ENCODE measurements at places on chromosomes 7 and 10. TPM values are rescaled to one million over a fixed set of nuclear protein-coding genes. Genes with fewer than 3 reads are reported as not detected.

INHBA gene
- total RNA-seq = 51.4 TPM

FAM241B gene
- 20.9 TPM for total RNA-seq

NOLC1 gene
- 65.5 TPM for total RNA-seq

PRKG1 gene
- total RNA-seq = 37.0 TPM

SNCG gene
- 92.0 TPM for total RNA-seq

- H3K27ac ChIP-seq = peak overlapping the region; percentile 67
- peaks cover 62% of the 10 kb centered on the region for H3K4me1 ChIP-seq
- no peak for DNase-seq
- no peaks in the 10 kb centered on the region for H3K36me3 ChIP-seq
- H3K27me3 ChIP-seq = no peaks in the 10 kb centered on the region
- no peak overlapping the region for H3K4me3 ChIP-seq
Observed at GRCh38 chr7:2803755-2804154, 40.4 kb downstream of the GNA12 start.

- H3K4me1 ChIP-seq = peaks cover 19% of the 10 kb centered on the region
- no peak for DNase-seq
- H3K4me3 ChIP-seq = no peak overlapping the region
- no peaks in the 10 kb centered on the region for H3K36me3 ChIP-seq
- peak overlapping the region; percentile 0 for H3K27ac ChIP-seq
Observed at GRCh38 chr10:48389846-48390557, 83.5 kb downstream of the MAPK8 start.

DNA sequence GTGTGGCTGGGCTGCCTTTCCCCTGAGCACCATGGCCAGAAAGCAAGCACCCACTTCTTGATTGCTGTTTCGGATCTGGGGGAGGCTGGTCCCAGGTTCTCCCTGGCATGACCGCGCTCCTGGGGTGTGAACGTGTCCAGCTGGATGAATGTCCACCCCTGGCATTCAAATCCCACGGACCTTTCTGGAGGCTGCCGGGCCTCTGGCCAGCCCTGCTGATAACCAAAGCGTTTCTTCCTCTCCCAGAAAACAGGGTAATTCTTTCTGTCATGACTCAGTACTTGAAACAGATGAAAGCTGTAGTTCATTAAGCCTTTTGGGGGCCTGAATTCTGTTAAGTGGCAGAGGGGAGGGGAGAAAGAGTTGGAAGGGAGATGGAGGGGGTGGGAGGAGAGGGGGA, 73.1 kb upstream of the SAMD8 start:
- H3K4me3 ChIP-seq = no peak overlapping the region
- peak overlapping the region; percentile 73 for H3K27ac ChIP-seq
- H3K36me3 ChIP-seq = peaks cover 11% of the 10 kb centered on the region
- H3K27me3 ChIP-seq = no peaks in the 10 kb centered on the region

DNA sequence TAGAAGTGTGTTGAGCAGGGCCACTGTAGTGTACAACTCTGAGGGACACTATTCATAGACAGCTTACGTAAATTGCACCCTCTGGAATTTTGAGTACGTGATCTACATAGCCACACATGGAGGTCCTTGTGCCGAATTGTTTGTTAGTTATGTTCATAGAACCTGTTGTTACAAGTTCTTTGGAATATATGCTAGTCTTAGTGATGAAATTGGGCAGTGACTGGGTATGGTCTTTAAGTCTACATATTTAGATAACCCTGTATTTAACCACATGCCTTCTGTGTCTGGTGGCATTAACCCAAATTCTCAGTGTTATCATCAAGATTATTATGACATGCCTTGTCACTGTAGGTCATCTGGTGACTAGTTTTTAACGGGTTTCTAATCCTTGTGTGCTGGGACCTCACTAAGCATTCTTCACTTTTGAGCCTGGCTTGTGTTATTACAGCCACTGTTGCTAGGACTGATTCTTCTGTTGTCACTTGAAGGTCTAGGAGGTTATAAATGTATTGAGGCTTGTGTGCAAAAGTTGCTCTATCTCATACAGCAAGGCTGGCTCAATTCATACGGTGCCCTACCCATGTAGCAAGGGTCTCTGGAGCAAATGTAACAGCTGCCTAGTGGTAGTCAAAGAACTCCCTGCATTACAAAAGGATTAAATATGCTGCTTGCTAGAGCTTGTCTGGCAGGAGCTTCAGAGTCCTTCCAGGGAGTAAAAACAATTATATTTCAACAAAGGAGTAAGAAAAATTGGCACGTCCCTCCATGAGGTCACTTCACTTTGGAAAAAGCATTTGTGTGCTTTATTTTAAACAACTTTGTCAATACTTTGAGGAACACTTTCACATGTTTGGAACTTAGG, 65.4 kb downstream of the CDK14 start:
- no peak overlapping the region for H3K4me3 ChIP-seq
- no peaks in the 10 kb centered on the region for H3K27me3 ChIP-seq
- H3K27ac ChIP-seq = peak overlapping the region; percentile 53
- peaks cover 7% of the 10 kb centered on the region for H3K4me1 ChIP-seq

- H3K27me3 ChIP-seq = no peaks in the 10 kb centered on the region
- H3K36me3 ChIP-seq = no peaks in the 10 kb centered on the region
- DNase-seq = no peak
- no peak overlapping the region for H3K27ac ChIP-seq
Observed at GRCh38 chr7:13821152-13821787, 168.2 kb downstream of the ETV1 start.

GRCh38 chr7:42878303-42878702, 33.6 kb downstream of the C7orf25 start:
- H3K4me1 ChIP-seq = no peaks in the 10 kb centered on the region
- no peak overlapping the region for H3K27ac ChIP-seq
- no peak for DNase-seq
- no peaks in the 10 kb centered on the region for H3K27me3 ChIP-seq

DNA sequence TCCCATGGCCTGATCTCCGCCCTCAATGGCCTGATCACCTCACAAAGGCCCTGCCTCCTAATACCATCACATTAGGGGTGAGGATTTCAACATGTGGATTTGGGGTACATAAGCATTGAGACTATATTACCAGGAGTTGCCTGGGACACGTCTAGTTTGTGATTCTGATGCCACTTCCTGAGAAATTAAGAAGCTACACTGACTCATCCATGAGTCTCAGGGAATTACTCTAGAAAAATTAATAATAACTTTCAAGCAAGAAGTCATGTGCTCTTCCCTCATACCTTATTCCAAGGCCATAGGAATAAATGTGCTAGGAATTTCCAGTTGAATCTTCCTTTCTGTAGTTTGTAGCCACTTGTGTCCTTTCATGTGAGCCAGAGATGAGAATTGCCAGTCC, 519.3 kb upstream of the MKI67 start:
- H3K4me3 ChIP-seq = no peak overlapping the region
- H3K4me1 ChIP-seq = no peaks in the 10 kb centered on the region
- H3K36me3 ChIP-seq = no peaks in the 10 kb centered on the region
- peaks cover 6% of the 10 kb centered on the region for H3K27me3 ChIP-seq
- H3K27ac ChIP-seq = no peak overlapping the region

GRCh38 chr10:4266416-4267085, 481.5 kb upstream of the KLF6 start:
- H3K27ac ChIP-seq = no peak overlapping the region
- peaks cover 19% of the 10 kb centered on the region for H3K4me1 ChIP-seq
- no peaks in the 10 kb centered on the region for H3K36me3 ChIP-seq
- no peak for DNase-seq

- no peak overlapping the region for H3K27ac ChIP-seq
- H3K4me1 ChIP-seq = no peaks in the 10 kb centered on the region
- H3K4me3 ChIP-seq = no peak overlapping the region
- no peak for DNase-seq
Observed at GRCh38 chr7:20296901-20297300, 33.8 kb upstream of the ITGB8 start.

GRCh38 chr7:98287486-98287959, 6.0 kb downstream of the BRI3 start:
- DNase-seq = no peak
- no peaks in the 10 kb centered on the region for H3K27me3 ChIP-seq
- peak overlapping the region; percentile 50 for H3K27ac ChIP-seq
- H3K4me3 ChIP-seq = no peak overlapping the region

- peaks cover 78% of the 10 kb centered on the region for H3K4me1 ChIP-seq
- H3K4me3 ChIP-seq = peak overlapping the region; percentile 44
- no peaks in the 10 kb centered on the region for H3K27me3 ChIP-seq
- H3K36me3 ChIP-seq = no peaks in the 10 kb centered on the region
- no peak for DNase-seq
Observed at GRCh38 chr7:26664735-26665416, 199.5 kb downstream of the SKAP2 start.

GRCh38 chr10:92122941-92123450, 167.9 kb downstream of the CPEB3 start:
- no peaks in the 10 kb centered on the region for H3K27me3 ChIP-seq
- no peak for DNase-seq
- no peaks in the 10 kb centered on the region for H3K36me3 ChIP-seq
- H3K4me1 ChIP-seq = peaks cover 39% of the 10 kb centered on the region
- H3K27ac ChIP-seq = no peak overlapping the region

- no peaks in the 10 kb centered on the region for H3K27me3 ChIP-seq
- no peak for DNase-seq
- H3K27ac ChIP-seq = peak overlapping the region; percentile 48
- H3K36me3 ChIP-seq = no peaks in the 10 kb centered on the region
- peaks cover 22% of the 10 kb centered on the region for H3K4me1 ChIP-seq
Observed at GRCh38 chr10:13949844-13950542, 363.2 kb downstream of the PRPF18 start.

DNA sequence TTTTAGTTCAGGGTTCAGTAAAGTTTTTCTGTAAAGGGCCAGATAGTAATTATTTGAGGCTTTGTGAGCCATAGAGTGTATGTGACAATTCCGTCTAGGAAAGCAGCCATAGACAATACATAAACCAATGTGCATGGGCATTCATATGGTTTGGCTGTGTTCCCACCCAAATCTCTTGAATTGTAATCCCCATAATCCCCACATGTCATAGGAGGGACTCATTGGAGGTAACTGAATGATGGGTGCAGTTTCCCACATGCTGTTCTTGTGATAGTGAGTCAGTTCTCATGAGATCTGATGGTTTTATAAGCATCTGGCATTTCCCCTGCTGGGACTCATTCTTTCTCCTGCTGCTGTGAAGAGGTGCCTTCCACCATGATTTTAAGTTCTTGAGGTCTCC, 29.9 kb downstream of the SEC61G start:
- H3K27ac ChIP-seq = no peak overlapping the region
- no peaks in the 10 kb centered on the region for H3K4me1 ChIP-seq
- no peaks in the 10 kb centered on the region for H3K36me3 ChIP-seq
- H3K4me3 ChIP-seq = no peak overlapping the region
- H3K27me3 ChIP-seq = no peaks in the 10 kb centered on the region

DNA sequence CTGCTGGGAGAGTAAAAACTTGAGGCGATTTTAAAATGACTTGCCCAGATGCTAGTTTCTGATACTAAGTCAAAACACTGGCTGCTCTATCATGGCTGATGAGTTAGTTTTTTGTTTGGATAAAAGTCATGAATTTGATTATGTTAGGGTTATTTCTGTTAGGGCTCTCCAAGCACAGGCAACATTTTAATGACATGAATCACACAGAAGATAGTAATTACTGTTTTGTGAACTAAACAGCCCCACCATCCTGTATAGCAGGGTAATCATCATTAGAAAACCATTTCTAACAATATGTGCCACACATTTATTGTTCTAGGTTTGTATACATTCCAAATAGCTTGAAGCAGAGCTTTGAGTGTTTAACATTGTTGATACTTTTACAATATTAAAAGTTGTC, 750.3 kb downstream of the ANKRD7 start:
- DNase-seq = no peak
- H3K36me3 ChIP-seq = no peaks in the 10 kb centered on the region

DNA sequence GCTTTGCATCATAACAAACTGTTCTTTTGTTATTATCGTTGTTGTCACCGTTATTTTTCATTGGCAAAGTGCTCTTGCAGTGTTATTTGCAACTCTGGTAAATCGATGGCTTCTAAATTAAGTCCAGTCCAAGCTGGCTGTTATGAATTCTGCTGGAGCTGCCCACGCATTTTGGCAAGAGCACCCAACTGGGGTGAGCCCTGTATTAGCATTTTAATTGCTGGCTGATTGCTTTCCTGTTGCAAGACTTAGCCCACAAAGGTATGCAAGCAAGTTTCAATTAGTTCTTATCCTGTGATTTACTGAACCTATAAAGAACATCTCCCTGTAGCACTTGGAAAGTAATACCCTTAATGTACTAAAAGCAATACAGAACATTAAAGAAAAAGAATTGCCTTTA, 226.8 kb downstream of the ACTR3B start:
- H3K4me3 ChIP-seq = no peak overlapping the region
- no peak for DNase-seq
- H3K4me1 ChIP-seq = peaks cover 7% of the 10 kb centered on the region
- H3K27ac ChIP-seq = no peak overlapping the region
- peaks cover 2% of the 10 kb centered on the region for H3K36me3 ChIP-seq

GRCh38 chr7:100053215-100053614, 3.6 kb downstream of the ZSCAN21 start:
- no peak for DNase-seq
- H3K27ac ChIP-seq = no peak overlapping the region
- H3K4me3 ChIP-seq = no peak overlapping the region
- H3K36me3 ChIP-seq = peaks cover 8% of the 10 kb centered on the region

DNA sequence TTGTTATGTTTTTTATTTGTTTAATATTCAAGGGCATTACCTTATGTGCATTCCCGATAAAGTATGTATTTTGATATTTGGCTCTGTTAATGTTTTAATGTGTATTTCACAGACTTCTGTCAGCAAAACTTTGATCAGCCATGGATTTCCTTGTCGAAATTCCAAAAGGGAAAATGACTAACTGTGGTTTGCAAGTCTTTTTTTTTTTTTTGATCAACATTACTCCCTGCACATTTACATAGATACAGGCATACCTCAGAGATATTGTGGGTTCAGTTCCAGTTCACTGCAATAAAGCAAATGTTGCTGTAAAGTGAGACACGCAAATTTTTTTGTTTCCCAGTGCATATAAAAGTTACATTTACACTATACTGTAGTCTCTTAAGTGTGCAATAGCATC, 351.9 kb downstream of the CXCL12 start:
- peaks cover 35% of the 10 kb centered on the region for H3K4me1 ChIP-seq
- H3K27ac ChIP-seq = peak overlapping the region; percentile 59
- H3K4me3 ChIP-seq = no peak overlapping the region
- H3K36me3 ChIP-seq = no peaks in the 10 kb centered on the region
- no peak for DNase-seq
